ENCODE measurements at places on chromosomes 16 and 17.

DNA sequence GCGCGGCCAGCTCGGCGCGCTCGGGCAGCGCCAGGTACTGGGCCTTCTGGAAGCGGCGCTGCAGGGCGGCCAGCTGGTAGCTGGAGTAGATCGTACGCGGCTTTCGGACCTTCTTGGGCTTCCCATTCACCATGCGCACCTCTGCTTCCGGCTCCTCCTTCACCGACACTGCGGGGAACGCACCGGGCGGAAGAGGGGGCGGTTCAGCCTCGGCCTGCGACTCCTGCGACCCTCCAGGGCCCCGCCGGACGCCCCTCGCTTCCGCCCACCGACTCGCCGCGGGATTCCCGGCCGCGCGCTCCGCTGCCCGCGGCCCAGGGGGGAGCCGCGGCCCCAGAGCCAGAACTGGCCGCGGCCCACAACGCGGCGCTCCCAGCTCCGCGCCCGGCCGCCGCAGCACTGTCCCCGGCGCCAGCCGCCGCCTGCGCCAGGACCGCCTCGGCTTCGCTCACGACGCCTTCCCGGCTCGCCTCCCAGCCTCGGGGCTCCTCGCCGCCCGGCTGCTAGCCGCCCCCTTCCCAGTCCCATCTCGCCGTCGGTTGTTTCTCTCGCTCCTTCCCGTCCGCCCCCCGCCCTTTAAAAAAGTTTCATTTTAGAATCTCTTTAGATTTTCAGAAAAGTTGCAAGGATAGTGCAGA is 1.5 kb downstream of the DLX3 start:
- peak; percentile 55 for DNase-seq

DNA sequence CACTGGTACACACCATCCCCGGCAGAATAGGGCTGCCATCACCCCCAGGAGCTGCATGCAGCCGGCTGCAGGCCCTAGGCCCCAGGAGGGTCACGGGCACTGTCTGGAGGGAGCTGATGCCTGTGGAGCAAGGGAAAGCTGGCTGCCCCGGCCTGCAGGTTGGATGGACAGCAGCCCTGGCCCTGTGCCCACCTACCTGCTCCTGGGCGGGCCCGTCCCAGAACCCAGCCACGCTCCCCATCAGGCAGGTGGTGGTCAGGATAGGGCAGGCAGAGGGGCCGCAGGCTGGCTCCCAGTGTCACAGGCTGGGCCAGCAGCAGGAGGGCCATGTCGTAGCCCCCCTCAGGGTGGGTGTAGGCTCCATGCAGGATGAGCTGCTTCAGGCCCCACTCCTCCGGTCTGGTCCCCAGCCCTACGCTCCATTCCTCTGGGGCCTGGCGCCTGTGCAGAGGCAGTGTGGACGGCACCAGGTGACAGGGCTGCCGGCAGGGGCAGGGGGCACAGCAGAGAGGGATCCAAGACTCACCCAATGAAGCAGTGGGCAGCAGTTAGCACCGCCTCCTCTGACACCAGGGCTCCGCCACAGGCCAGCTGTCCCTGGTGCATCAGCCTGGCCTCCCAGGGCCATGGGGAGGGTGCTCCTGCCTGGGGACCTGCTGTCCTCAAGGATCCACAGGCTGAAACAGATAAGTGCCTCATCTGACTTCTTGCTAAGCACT is 4.0 kb downstream of the PRSS53 start:
- no peak for DNase-seq

- no peak for DNase-seq
These were observed 14.1 kb downstream of the KCNJ12 start for GRCh38 chr17:21390294-21390693.

DNA sequence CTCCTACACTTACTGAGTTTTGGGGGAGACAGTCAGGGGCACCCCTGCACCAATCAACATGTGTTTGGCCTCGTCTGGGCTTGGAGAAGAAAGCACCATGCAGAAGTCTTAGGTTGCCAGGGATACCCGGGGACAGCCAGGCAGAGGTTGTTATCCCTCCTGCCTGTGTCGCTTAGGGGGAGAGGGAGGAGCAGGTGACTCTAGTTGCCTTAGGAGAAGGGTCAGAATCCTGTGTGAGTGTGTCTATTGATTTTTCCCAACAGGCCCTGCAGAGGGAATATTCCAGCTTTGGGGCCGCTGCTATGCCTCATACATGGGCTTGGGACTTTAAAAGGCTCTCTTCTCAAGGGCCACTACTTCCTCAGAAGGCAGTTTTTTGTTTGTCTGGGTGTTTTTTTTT is 89.1 kb downstream of the RGS9 start:
- no peak for DNase-seq

- DNase-seq, result peak; percentile 79
These were observed 1.4 kb upstream of the CEMP1 start for GRCh38 chr16:2532494-2533141.

DNA sequence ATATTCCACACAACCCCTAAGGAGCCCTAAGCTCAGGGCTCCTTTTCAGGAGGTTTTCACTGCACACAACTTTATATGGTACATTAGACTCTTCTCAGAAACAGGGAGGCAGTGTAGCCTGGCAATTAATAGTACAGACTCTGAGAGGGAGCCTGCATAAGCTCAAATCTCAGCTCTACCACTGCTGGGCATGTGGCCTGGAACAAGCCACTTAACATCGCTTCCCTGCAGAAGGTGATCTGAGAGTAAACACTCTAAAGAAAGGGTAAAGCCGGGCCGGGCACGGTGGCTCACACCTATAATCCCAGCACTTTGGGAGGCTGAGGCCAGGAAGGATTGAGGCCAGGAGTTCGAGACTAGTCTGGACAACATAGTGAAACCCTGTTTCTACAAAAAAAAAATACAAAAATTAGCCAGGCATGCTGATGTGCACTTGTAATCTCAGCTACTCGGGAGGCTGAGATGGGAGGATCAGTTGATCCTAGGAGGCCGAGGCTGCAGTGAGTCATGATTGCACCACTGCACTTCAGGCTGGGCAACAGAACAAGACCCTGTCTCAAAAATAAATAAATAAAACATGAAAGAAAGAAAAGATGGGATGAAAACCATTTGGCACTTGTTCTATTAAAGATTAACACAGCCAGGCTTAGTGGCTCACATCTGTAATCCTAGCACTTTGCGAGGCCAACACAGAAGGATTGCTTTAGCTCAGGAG is 70.7 kb upstream of the DNAJA2 start:
- DNase-seq, result no peak

DNA sequence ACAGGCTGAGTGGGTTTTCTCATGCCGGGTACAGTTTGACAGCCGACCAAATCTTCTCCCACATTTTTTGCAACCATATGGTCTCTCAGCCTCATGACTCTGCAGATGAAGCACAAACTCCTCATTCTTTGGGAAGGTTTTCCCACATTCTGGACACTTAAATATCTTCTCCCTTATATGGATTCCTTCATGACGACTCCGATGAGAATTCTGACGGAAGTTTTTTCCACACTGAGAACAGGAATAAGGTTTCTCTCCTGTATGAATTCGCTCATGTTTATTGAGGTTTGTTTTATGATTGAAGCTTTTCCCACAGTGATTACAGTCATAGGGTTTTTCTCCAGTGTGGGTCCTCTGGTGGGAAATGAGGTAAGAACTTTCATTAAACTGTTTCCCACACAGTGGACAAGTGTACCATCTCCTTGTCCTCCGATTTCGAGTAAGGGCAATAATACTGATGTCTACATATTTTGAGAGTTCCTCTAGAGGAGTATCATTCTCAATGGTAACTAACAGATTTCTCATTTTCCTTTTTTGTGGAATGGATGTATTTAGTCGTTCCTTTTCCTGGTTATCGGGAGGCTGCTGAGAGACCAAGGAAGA is 10.9 kb downstream of the ZNF200 start:
- DNase-seq, result no peak

DNA sequence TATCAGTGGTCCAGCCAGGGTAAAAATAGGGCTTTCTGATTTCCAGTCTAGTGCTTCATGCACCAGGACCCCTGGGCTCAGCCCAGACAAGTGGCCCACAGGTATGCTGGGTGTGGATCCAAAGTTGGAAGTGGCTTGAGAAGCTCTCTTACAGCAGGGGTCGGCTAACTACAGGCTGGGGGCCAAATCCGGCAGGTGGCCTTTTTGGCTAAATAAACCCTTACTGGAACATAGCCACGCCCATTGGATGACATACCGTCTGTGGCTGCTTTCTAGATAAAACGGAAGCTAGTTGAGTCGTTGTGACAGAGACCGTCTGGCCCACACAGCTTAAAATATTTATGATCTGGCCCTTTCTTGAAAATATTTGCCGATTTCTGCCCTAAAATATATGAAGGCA is 119.0 kb upstream of the CDC42EP4 start:
- no peak for DNase-seq

- DNase-seq, result no peak
These were observed 10.5 kb downstream of the PER1 start for GRCh38 chr17:8141741-8142140.

- DNase-seq, result no peak
These were observed 29.4 kb downstream of the ADAM11 start for GRCh38 chr17:44788139-44788538.

DNA sequence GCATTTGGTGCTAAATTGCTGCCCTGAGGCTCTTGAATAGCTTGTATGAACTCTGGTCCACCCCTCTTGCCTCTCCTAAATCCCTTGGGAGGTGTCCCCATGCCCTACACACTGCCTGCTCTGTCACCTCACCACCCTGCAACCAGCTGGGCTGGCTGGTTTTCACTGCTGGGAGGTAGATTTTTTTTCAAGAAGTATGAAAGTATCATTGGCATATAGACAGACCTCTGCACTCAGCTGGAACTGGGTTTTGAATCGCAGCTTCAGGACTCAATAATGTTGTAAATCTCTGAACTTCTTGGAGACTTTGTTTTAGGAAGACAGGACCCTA is 184.9 kb downstream of the MSI2 start:
- no peak for DNase-seq

- DNase-seq, result peak; percentile 3
These were observed at the start of gene CHP2 for GRCh38 chr16:23754594-23755483. Gene CHP2, plus strand, starts transcription at chr16:23755026. Its CDS starts 24 bp downstream, at chr16:23755050.

DNA sequence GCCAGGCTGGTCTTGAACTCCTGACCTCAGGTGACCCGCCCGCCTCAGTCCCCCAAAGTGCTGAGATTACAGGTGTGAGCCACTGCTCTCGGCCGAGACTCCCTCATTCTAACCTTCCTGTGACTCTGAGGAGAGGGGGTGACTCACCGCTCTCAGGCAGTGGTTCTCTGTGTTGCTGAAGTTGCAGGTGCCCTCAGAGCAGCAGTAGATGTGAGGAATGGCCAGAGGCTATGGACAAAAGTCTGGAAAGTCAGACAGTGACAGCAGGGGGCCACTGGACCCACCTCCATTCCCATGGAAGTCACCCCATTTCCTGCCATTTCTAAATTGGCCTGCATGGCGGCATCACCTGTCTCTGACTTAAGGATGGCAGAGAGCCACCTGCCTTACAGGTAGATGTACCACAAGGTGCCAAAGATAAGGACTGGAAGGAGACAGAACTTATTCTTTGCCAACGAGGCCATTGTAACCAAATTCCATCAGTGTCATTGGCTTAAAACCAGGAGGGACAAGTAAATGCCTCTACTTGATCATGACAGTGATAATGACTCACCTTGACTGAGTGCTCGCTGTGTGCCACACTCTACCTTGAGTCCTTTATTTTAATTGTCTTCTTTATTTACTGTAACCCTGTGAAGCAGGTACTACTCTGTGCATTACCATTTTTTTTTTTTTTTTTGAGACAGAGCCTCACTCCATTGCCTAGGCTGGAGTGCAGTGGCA is 15.3 kb upstream of the CNOT1 start:
- no peak for DNase-seq
